ENCODE measurements at places on chromosomes 1 and 21. TPM values are rescaled to one million over a fixed set of nuclear protein-coding genes. Genes with fewer than 3 reads are reported as not detected.

OR2T2 gene
- total RNA-seq: not detected

ERICH3 gene
- total RNA-seq: not detected

OR2T27 gene
- not detected for total RNA-seq

VTCN1 gene
- not detected for total RNA-seq

LHX8 gene
- 1.6 TPM for total RNA-seq

SPATA45 gene
- 1.8 TPM for total RNA-seq

KTI12 gene
- total RNA-seq: 16.0 TPM

HMCN1 gene
- 1.6 TPM for total RNA-seq

CSF3R gene
- total RNA-seq: not detected
